WTC11 (cell line): ENCODE measurements at places on chromosomes 7 and 10.

DNA sequence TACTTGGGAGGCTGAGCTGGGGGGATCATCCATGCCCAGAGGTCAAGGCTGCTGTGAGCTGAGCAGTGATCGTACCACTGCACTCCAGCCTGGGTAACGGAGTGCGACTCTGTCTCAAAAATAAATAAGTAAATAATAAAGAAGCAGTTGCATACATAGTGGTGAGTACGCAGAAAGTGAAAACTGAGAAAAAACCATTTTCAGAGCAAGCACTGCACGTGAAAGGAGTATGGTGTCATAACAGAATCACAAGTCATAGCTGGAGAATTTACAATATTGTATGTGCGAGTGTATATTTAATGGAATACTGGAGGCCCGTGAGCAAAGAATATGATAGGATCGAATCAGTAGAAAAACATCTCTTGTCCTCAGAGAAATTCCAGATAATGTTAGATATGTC is 22.3 kb downstream of the KIAA1217 start:
- no peak for DNase-seq

GRCh38 chr10:93576888-93577287 is 10.4 kb downstream of the FFAR4 start:
- DNase-seq: no peak

DNA sequence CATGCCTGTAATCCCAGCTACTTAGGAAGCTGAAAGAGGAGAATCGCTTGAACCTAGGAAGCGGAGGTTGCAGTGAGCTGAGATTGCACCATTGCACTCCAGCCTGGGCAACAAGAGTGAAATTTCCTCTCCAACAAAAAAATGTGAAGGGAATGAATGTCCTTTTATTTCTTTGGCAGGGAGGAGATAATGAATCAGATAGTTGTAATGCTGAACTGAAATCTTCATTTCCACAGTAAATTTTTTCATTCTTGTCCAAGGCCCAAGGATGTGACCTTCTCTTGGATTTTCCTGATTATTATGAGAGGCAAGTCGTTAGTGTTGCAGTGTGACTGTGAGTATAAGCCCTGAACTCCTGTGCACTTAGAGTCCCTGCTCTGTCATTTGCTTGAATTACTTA is 13.6 kb downstream of the STAMBPL1 start:
- no peak for DNase-seq

GRCh38 chr7:26099236-26099635 is 52.8 kb upstream of the NFE2L3 start:
- no peak for DNase-seq

- peak; percentile 37 for DNase-seq
These were observed 141.3 kb upstream of the AGK start for GRCh38 chr7:141409801-141410329.

DNA sequence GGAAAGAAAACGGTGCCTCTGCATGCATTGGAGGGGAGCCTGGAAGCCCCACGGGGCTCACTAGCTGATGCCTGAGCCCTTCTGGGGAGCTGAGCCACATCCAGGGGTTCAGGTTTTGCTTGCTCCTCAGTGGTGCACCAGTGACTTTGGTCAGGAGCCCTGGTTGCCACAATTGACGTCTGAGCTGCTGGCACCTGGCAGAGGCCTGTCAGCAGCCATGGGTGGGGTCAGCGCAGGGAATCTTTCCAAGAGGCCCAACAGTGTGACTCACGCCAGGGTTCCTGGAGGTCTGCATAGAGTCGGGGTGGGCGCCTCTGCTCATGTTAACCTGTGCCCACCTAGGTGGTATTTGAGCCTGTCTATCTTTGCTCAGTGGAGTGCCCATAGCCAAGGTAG is 138.7 kb downstream of the NEURL1 start:
- DNase-seq: no peak

DNA sequence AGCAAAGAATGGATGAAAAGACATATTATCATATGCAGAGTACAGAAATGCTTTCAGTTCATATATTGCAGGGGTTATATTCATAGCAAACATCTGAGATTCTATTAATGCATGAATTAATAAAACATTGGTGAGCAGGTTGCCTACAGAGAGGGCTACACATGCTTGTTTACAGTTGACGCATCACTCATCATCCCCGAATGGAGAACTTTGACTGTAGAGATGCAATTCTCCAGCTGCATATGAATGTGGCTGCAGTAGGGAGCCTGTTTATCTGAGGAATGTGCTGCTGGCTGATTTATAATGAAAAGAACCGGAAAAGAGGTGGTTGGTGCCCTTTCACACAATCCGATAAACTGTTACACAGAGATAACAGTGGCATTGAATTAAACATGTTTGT is 116.5 kb downstream of the GRM3 start:
- DNase-seq: no peak

- DNase-seq: no peak
These were observed 734.9 kb downstream of the NRG3 start for GRCh38 chr10:82609845-82610244.

DNA sequence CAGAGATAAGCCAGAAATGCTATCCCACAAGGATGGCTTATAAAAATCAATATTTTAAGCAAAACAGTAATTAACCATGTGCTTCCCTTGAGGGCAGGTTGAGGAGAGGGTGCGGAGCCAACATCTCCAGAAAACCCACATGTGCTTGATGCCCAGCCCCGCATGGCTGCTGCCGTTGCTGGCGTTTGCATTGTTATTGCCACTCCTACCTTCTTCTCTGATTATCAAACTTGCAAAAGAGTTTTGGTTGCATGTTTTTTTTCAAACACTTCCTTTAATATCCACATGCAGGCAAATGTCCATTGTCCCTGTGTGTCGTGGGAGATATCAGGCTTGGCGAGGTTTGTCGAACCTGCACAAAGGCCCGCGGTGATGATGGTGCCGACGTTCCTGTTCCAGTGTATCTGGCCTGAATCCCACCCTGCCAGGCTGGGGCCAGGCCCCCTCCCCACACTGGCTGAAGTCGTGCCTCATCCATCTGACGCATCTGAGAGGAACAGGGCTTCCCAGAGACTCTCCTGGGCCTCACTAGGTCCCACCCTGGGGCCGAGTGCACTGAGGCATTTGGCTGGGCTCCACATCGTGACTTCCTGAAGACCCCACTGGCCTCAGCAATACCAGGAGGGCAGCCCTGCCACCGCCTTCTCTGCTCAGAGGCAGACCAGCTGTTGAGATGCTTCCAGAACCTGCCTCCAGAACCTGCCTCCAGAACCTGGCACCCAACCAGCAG is 40.9 kb downstream of the TCERG1L start:
- no peak for DNase-seq

DNA sequence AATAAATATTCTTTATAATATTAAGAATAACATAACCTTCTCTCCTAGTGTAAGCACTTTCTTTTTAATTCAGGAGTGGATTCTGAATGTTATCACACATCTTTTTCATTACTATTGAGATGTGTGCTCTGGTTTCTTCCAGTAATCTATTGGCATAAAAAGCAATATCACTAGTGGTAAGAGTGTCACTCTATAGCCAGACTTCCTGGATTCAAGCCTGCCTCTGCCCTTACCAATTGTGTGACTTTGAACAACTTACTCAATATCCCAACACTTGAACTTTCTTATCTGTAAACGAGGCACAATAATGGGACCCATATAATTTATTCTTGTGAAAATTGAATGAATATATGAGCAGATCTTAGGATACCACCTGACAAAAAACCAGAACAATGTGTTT is 71.0 kb downstream of the SEM1 start:
- DNase-seq: no peak

- no peak for DNase-seq
These were observed 23.6 kb upstream of the SRI start for GRCh38 chr7:88243345-88243909.

DNA sequence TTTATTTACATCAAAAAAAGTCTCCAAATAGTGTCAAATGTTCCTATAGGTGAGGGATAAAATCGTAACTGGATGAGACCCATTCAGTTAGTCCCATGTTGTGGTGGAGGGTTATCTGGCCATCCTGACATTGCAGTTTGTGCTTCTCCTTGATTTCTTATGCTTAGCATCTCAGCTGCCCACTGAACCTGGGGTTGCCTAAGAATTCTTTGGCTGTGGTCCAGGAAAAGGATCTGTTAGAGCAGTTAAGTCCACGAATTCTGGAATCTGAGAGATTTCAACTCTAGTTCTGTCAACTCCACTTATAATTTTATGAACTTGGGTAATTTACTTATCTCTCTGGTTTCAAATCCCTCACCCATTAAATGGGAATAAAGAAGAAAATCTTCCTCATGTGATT is 1673.4 kb downstream of the REEP3 start:
- DNase-seq: no peak

DNA sequence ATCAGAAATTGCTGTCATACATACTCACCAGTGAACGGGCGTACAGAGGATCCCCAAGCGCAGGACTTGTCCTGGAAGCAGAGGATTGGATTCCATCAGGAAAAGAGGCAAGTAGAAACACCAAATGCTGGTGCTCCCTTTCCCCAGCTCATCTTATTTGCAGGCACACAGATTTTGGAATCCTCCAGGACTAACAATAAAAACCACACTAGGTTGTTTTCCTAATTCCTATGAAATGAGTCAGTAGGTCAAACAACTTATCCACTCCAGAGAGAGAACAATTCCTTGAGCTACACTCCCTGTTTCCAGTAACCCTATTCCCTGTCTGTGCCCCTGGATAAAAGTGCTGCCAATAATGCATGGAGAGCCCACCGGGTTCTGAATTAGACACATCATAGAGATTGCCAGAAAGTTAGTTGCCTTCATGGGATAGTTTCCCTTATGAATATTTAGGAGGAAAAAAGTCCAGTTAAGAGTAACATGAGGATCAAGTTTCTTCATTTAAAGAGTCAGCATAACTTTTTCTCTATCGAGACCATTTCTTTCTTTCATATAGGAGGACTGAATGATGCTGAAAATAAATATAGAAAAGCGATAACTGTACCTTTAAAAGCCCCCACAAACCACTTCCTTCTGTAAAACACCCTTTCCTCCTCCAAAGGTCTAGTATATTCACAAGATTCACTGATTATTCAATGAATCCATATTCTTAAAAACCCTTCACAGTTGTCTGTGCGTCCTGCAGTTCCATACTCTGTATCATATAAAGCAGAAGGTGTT is 178.3 kb upstream of the KLF14 start:
- no peak for DNase-seq

- DNase-seq: no peak
These were observed 8.5 kb upstream of the PRSS1 start for GRCh38 chr7:142740786-142741185.

GRCh38 chr7:494259-494687 is 25.4 kb downstream of the PDGFA start:
- DNase-seq: peak; percentile 11

DNA sequence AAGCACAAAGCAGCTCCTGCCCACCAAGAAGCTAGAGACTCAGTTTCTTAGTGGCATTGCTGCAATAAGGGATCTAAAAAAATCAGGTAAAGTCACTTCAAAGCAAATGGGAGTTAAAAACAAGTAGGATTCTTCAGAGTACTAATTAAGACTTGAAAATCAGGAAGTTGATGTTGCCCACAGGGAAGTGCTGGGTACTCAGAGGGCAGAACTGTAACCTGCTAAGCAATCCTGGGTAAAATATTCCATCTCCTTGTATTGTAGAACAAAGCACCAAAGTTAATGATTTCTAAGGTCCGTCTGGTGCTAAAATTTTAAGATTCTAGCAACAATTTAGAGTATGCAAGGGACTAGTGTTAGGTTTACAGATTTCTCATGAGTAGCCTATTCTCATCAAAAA is 8.3 kb downstream of the PEX1 start:
- DNase-seq: no peak

DNA sequence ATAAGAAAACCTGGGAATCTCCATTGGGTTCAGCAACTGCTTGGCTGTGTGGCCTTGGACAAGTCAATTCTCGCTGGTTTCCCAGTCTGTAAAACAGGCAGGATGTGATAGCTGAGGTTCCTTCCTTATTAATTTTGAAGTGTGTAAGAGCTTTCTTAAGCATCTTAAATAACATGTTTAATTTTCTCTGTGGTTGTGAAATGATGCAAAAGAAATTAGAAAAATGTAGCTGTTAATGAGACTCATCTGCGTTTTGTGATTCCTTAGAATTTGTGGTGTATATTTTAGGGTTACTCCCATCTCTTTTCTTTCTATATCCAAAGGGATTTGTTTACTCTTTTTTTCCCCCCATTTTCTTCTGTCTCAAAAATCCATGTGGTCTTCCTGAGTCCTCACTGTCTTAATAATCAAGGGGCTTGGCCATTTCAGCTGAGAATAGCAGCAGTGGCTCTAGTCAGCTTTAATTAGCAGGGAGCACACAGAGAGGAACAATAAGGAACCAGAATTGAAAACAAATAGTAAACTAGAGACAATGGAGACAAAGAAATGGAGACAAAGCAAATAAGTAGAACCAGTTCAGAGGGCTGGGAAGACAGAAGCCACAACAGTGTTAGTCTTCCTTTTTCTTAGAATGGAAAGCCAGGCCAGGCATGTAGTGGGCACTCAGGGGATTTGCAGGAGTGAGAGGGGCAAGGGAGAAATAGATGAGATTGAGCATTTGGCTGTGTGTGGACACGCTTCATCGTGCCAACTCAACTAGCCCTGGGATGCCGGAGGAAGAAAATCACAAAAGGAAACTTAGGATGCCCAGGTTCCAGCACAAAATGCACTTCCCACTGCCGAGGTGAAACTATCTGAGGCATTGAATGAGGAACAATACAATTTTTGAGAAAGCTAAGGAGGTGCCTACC is 93.9 kb downstream of the CHN2 start:
- no peak for DNase-seq

GRCh38 chr10:69214666-69215131 is 5.4 kb upstream of the HKDC1 start:
- DNase-seq: no peak

DNA sequence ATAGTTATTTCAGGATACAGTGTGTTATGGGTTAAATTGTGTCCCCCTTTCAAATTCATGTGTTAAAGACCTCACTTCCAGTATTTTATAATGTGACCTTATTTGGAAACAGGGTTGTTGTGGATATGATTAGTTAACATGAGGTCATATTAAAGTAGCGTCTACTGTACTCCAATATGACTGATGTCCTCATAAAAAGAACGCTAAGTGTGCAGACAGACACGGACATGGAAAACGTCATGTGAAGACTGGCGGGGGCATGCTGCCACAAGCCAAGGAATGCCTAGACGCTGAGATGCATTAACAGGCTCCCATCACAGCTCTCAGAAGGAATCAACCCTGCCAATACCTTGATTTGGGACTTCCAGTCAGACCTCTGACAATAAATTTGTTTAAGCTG is 1.5 kb upstream of the WDR37 start:
- DNase-seq: no peak

DNA sequence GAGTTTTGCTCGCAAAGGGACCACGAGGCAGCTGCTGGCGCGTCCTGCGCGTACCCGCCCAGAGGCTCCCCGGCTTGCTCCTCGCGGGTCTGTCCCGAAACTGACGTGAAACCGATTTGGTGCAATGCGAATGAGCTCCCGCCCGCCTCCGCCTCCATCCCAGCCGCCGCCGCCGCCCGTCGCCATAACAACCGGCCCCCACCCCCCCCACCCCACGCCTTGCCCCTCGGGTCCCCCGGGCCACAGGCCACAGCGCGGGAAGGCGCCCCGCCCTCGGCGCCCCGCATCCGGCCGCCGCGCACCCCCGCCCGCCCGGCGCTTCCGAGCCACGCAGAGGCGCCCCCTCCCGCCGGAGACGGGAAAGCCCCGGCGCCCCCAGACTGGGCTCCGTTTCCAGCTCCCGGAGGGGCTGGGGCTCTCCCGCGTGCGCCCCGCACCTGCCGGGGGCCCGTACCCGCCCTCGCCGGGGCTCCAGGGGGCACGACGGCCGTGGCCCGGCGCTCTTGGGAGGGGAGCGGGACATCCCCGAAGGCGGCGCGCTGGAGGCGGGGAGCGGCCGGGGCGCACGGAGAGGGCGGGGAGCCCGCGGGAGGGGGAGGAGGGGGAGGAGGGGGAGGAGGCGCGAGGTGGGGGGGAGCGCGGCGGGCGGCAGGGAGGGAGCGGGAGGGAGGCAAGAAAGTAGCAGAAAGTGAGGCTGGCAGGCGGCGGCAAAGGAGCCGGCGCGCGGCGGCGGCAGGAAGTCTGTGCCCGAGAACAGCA is at the start of gene CAMK1D:
Gene CAMK1D (plus strand): TSS at position 678 of the 759 bp plus-strand sequence.
- DNase-seq: peak; percentile 84
